ENCODE measurements at places on chromosomes 6 and 20.

GRCh38 chr20:13786143-13786828 is 1.5 kb downstream of the NDUFAF5 start:
- no peak for DNase-seq

DNA sequence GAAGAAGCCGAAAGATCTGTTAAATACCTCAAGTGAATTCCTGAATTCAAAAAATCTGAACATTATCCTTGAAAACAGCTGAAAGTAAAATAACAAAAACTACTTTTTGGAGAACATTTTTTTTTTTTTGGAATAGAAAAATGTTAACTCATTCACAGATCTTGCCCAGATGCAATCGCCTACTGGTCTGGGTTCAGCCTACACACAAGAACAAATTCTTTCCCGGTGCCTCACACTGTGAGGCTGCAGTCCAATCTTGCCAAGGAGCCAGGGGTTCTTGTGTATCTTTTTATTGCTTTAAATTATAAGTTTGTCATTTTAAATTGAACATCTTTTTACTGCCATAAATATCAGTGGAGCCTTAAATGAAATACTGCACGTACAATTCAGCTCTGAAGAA is 41.2 kb upstream of the TMEM200A start:
- DNase-seq, result no peak

DNA sequence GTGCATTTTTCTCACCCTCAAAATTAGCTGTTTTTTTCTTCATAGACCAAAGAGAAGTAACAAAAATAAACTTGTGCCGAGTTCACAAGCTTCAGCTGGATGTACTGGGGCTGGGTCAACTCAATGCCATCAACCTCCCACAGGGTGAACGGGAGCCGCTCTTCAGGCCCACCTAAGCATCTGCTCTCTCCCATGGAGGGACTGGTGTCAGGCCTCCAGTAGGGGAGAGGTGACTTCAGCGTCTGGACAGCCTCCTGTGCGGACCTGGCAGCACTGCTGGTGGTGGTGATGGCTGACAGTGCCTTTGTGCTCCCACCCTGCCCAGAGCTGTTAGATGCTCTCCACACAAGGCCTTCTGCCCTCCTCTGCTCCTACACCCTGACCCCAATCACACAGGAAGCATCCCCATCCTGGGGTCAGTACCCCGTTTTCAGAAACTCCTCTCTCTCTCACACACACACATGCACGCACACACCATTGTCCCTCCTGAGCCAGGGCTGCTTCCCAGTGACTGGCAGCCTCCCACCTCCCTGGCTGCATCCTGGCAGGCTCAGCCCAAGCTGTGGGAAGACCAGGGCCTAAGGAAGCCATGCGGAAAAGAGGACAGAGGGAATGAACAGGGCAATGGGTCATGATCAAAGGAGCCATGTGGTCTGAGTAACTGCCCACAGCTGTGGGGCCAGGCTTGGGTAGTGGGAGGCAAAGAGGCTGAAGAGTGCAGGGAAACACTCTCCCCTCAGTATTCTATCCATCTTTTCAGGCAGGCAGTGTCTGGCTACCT is 17.7 kb downstream of the CST8 start:
- DNase-seq, result no peak

DNA sequence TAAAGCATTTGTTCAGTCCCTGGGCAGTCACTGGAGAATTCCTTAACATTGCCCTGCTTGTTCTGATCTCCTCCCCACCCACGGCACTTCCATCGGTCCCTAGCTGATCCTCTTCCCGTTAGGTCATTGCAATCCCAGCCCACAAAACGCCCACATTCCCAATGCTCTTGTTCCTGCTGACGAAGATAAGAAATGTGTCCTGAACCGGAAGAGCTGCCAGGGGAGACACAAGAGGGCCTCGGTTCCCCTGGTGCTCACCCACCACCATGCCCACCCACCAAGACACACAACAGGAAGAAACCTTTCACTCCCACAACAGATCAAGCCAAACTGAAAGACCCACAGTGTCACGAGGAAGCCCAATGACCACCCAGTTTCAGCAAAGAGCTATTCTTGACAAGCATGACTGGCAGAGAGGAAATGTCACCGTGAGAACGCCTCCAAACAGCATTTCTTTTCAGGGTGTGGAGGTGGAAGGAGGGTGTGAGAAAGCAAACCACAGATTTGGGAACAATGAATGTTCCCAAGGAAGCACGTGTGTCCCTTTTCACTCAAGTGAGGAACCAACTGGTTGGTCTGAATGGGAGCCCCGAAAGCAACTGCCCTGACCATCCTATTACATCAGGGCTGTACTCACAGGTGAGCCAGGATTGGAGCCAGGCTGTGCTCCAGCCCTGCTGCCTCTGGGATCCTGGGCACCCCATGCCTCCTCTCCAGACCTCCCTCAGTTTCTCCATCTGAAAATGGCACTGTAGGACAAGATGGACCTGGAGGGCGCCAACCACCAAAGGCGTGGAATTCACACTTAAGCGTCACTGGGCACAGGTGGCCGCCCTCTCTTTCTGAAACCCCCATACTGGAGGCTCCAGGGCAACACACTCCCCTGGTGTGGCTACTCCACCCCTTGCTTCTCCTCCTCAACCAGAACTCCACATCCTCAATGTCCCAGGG is 97.5 kb downstream of the ZMYND8 start:
- no peak for DNase-seq

GRCh38 chr6:112015725-112016124 is 38.2 kb upstream of the CCN6 start:
- DNase-seq, result no peak

- no peak for DNase-seq
Observed at GRCh38 chr6:144581812-144582537, 296.8 kb downstream of the UTRN start.

GRCh38 chr20:31568041-31568731 is 36.9 kb upstream of the ID1 start:
- no peak for DNase-seq

Measured in stimulated activated CD4-positive, alpha-beta T cell treated with anti-CD3 and anti-CD28 coated beads, Interleukin-12 subunit alpha, Interleukin-12 subunit beta, amount 100 ng/mL, for 24 hours (primary cell).